AML-193 (cell line): ENCODE measurements at places on chromosomes 16 and 17.

DNA sequence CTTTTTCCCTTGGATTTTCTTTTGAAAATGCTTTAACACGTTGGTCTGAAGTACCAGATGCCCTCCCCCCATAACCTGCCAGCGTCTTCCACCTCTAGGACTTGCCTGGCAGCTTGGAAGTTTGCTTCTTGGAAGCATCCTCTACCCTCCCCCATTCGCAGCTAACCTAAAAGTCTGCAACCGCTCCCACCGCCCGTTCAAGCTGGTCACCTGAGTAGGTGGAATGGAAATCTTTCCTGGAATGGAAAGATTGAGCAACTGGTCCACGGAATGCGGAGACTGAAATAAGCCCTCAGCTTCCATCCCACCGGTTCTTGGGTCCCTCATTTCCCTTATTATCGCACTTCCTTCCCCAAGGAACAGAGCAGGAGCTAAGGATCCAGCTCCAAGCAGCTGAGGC is 31.4 kb downstream of the HS3ST3B1 start:
- DNase-seq = no peak

- DNase-seq = no peak
These were observed 98.2 kb upstream of the GNAO1 start for GRCh38 chr16:56093055-56093454.

DNA sequence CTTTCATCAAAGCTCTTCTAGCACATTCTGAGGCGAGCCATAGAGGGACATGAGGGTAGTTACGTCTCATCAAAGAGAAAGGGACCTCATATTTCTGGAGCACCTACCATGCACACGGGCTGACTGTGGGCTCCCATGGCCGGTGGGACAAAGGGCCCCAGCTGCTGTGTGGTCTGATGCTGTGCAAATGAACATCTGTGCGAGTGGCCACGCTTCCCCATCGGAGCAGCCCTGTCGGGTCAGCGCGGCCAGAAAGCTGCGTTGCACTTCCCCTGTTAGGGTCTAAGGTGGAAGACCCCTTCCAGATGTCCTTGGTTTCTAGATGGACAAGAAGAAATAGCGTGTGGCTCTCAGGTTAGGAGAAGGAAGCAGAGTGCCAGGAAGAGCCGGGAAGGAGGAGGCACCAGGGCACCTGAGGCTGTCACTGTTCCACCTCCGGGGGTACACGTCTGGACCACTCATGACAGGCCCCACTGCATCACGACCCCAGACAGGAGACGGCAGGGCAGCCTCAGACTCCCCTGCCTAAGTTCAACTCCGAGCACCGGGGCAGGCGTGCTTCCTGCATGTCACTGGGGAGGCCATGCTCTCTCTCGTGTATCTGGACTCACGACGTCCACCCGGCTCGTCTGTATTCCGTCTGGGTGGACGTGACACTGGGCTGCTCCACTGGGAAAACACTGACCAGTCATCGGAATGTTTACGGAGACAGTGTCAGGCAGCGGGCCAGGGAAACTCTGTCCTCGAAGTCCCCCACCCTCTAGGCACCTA is 8.5 kb upstream of the BAIAP2 start:
- DNase-seq = no peak

DNA sequence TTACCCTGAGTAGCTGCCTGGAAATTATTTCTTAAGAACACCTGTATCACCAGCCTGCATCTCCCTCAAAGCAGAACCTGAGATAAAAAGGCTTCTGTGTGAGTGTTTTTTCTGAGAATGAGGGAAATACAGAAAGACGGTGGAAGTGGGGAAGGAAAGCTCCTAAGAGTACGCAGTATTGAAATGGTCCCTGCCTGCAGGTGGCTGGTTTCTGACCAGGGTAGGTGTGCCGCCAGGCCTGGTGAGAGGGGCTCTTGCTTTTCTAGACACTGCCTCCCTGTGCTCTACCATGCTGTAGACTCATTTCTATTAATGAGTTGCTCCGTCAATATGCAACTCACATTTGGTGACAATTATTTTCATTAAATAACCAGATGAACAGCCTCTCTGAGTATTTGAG is 201.7 kb downstream of the MAP2K4 start:
- no peak for DNase-seq

DNA sequence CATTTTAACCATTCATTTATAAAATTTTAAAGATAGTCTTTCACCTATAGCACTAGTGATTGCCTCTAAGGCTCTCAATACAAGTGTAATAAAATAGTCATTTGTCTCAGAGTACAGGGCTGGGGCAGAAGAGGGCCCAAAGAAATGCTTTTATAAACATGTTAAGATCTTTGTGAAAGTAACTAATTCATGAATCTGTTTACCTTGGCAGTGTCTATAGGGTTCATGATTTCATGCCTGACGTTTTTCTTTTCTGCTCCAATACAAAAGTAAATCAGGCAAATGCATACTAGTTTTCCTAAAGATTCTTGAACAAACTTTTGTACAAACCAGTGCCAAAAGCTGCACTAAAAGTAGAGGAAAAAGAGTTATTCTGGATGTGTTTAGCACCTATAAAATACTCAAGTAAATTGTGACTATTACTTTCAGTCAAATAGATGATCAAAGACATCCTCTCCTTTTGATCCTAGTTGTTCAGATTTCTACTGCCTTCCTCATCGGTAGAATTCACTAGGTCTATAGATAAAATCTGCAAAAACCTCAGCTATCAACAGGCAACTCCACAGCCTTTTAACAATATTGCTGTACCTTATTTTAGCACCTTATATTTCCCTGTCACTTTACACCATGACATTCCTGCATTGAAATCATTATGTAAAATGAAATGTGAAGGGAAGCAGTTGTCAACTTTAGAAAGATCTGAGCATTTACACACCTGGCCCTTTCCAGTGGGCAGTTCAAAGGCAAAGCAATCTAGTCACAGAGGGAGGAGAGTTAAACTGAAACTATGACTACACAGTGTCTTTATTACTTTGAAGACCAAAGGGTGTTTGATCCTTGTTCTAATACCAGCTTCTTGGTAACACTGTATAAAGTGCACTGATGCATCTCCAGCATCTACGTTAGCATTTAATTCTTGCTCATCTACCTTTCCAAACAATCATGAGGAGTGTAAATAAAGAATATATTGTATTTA is 100.0 kb upstream of the MED13 start:
- no peak for DNase-seq

DNA sequence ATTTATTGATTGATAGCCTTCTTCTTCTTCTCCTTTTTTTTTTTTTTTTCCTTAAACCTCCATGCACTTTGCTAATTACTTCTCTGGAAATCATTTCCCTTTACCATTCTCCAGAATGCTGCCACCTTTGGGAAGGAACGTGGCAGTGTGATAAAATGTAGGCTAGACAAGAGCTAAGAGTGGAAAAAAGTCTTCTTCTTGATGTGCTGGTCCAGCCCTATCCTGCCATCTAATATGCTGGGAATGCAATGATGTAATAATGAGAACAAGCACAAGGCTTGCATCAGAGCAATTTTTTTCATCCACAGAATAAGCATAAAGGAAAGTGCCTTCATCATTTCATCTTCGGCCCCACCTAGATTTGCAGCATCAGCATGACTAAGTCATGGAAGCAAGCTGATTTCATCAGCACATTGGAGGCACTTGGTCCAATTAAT is 128.7 kb upstream of the ZFHX3 start:
- DNase-seq = no peak

DNA sequence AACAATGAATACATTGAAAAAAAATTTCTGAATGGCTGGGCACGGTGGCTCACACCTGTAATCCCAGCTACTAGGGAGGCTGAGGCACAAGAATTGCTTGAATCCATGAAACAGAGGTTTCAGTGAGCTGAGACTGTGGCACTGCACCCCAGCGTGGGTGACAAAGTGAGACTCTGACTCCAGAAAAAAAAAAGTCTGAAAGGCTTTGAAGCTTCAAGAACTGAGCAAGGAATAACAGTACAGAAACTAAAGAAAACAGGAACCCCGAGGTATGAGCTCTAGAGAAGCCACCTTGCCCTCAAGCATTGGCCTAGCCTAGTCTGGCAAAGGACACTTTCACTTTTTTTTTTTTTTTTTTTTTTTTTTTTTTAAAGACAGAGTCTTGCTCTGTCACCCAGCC is 45.0 kb downstream of the TEX2 start:
- DNase-seq = no peak

GRCh38 chr17:80379348-80379747 is 35.6 kb upstream of the ENDOV start:
- DNase-seq = no peak

- no peak for DNase-seq
These were observed 1.2 kb downstream of the EVI2A start for GRCh38 chr17:31320241-31320640.

DNA sequence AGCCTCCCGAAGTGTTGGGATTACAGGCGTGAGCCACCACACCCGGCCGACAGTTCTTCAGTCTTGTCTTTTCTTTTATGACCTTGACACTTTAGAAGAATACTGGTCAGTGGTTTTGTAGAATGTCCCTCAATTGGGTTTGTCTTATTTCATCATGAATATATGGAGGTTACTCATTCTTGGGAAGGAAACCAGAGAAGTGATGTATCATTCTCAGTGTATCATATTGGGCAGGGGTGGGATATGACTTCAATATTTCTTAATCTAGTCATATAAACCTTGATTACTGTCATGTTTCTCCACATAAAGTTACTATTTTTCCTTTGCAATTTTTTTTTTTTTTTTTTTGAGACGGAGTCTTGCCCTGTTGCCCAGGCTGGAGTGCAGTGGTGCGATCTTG is 36.9 kb downstream of the SNTB2 start:
- DNase-seq = no peak

DNA sequence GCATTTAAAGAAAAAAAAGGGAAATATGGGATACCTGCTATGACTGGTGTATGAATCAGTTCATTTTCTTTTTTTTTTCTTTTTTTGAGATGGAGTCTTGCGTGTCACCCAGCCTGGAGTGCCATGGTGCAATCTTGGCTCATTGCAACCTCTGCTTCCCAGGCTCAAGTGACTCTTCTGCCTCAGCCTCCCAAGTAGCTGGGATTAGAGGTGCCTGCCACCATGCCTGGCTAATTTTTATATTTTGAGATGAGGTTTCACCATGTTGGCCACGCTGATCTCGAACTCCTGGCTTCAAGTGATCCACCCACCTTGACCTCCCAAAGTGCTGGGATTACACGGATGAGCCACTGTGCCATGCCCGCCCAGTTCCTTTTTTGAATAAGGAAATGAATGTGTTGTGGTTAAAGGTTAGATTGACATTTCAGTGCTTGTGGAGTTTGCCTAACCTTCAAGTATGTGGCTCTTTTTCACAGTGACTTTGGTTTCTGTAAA is 7.7 kb downstream of the HAPSTR1 start:
- peak; percentile 53 for DNase-seq

DNA sequence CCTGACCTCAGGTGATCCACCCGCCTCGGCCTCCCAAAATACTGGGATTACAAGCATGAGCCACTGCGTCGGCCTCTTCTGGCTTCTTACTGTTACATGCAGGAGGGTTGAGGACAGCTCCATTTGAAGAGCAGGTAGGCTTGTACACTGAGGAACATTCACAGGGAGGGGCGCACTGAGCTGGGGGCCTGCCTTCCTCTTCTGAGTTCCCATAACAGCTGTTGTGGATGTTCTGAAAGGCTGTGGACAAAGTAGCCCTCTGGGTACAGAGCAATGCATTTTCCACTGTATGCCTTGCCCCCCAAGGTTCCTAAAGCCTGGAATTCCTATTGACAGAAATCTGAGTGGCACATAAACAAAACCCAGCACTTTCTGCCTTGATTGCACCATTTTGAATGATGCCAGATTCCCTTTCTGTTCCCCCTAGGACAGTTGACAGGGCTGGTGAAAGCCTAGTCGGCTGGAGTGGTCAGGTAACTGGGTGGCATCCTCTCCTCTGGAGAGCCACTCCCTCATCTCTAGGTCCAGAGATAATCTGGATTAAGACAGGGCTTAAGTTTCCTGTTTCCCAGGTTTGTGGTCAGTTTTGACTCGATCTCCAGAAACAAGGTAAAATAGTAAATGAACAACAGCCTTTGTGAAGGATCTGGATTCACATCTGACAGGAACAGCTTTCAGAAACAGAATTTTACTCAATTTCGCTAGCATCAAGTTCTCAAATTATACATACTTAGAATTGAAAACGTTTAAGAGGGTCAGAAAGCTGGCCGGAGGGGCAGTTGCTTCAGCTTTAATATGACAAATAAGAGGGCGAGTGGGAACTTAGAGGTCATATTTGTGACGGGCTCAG is 1.3 kb upstream of the CDK5R1 start:
- DNase-seq = no peak

DNA sequence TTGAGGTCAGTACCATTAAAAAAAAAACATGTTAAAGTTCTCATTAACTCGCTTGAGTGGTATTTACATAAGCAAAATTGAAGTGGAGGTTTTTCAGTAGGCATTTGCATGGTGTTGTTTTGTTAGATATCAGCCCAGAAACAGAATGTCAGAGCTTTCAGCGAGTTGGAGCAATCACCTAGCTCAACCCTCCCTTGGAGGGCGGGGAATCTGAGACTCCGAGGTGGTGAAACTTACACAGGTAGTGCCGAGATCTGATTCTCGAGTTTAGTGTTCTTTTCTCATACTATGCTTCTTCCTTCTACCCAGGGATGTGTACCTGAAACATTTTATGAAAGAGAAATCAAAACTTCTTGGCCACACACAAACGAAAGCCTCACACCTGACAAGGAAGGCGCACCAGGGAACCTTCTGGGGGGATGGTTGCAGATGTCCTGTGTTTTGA is 6.6 kb downstream of the SEC14L1 start:
- DNase-seq = no peak

DNA sequence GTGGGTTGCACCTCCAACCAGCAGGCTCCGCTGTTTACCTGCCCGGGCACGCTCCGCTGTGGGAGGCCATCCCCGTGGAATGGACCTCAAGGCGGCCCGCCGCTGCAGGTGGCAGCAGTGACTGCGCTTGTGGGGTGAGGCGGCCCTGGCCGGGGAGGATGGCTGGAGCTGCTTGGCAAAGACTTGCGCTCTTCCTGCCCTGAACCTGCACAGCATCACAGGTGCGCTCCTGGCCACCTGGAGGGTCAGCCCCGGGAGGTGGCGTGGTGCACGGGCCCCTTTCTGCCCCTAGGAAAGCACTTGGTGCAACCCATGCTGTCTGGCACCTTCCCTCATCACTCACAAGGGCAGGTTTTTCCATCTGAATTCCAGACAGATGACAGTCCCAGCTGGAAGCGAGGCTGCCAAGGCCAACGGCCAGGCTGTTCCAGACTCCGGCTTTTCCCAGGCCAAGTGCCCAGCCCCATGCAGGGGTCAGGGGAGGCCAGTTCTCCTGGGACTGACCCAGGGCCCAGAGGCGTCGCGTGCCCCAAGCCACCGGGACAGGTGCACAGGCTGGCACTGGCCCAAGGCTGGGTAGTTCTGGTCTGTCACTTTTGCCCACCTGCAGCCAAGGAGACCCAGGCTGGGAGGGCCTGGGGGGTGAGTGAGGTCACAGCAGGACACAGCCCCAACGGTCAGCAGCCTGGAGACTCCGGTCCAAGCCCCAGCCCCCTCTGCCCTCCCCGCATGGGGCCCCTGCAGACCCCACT is 13.3 kb downstream of the UTS2R start:
- no peak for DNase-seq
